ENCODE measurements at places on chromosomes 5 and 9.

DNA sequence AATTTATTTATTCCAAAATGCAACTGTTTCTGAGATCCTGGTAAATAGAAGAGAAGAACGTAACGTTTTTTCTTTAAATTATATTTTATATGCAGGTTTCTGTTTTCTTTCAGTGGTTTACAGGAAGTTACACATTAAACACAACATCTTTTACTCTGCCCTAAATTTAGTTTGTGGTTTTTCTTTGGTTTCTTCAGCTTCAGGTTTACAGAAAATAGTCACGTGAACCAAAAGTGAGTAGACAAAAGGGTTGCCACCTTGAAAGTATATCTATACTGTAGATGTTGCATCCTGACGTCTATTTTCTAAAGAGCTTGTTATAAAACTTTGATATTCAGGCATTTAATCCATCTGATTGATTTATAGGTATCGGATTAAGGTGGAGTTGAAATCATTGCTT, 1236.6 kb downstream of the MAT2B start:
- DNase-seq, result no peak

GRCh38 chr5:2196989-2197619, 314.4 kb upstream of the IRX4 start:
- no peak for DNase-seq

GRCh38 chr9:127349483-127350113, 47.4 kb upstream of the SLC2A8 start:
- DNase-seq, result no peak

GRCh38 chr9:16794871-16795639, 75.4 kb downstream of the BNC2 start:
- DNase-seq, result no peak

DNA sequence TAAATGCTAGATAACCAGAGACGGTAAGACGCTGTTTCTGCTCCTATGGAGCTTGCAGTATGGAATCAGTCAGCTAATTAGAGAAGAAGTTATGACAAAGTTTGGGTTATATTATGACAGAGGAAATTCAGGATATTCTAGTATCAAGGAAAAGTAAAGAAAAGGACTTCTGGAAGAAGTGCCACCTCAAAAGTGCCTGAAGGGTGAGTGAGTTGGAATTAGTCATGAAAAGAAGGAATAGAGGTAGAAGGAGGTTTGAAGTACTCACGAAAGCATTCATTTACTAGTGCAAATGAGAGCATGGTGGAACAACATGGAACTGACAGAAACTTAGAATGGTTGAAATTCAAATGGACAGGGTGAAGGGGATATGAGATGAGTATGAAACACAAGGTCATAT, 40.4 kb upstream of the MTAP start:
- DNase-seq, result no peak

DNA sequence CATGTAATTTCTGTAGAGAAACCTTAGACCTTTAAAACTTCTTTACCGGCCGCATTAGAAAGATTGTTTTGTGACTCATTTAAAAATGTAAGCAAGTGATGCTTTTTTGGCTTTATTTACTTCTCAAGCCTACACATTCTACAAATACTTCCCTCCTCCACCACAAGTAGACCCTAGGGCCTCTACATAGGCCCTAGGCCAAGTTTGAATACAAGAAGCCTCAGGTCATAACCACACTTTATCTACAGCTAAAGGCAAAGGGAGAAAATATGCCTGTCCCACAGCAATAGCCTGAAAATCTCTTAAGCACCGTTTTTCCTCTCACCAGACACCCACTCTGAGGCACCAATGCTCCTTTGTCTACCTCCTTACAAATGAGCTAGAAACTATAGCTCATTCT, 53.9 kb downstream of the CSNK1A1 start:
- no peak for DNase-seq

DNA sequence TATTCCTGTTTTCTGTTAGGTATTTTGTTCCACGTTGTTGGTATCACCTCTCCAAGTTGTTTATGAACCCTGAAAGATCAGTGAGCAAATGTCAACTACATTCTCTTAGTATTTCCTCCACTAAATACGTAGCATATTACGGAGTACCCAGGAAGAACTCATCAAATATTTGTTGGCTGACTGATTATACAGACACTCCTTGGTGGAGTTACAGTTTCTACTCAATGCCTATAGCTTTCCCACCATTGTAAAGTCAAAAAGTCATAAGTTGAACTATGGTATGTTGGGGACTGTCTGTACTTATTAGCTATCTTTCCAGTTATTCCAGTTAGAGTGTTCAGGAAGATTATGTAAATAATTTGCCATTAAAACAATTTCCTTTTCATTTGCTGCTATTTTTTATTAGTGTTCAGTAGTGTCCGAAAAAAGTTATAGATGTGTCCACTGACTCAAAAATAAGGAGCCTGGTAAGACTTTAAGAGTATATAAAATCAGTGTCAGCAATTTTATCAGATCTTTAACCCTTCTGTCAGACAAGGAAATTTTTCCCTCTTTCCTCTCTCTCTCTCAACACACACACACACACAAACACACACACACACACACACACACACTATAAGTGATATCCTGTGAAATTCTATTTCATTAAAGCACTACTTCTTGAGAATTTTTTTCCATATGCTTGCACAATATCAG, 6.8 kb upstream of the APBA1 start:
- DNase-seq, result no peak

- no peak for DNase-seq
Observed at GRCh38 chr9:137679695-137680305, 61.0 kb downstream of the EHMT1 start.

GRCh38 chr5:112772124-112772523, 34.4 kb downstream of the APC start:
- no peak for DNase-seq

Measured in globus pallidus (tissue), 1 donor.